Small intestine (tissue), 16 donors: ENCODE measurements at places on chromosomes 11 and 22.
A peak's percentile ranks its signal among the peaks of the same experiment; 100 is the strongest.

GRCh38 chr22:29658176-29658575 is 54.7 kb downstream of the NF2 start:
- no peak for DNase-seq

GRCh38 chr11:74822170-74822569 is 73.5 kb downstream of the RNF169 start:
- DNase-seq: no peak

- DNase-seq: no peak
Observed at GRCh38 chr11:70018816-70019215, 59.3 kb upstream of the ANO1 start.

DNA sequence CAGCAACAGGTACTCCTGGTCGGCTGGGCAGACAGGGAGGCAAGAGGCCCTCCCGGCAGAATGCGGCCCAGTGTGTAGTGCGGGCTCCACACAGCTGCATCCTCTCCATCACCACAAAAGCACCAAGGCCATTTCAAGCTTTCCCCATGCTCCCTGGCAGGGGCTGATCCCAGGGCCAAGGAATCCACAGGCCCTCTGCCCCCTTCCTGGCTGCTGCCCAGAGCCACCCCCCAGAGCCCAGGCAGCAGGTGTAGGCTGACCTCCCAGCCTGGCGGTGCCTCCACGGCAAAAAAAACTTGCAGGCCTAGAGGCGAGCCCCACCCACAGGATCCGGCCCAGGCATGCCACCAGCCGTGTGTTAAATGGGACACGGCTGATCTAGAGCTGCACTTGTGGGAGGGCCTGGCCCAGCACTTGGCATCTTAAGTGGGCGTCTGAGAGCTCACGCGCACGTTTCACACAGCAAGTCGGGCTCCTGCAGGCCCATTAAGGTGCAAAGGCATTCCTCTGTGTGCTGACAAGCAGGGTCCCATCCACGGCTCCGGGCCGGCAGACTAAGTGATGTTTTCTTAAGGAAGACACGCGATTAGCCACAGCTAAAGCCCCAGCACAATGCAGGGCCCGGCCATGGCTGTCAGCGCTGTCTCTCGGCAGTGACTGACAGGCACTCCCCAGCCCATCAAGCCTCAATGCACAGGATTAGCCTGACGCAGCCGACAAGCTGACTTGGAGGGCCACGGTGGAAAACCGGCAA is 19.8 kb upstream of the GNB1L start:
- DNase-seq: peak; percentile 35

DNA sequence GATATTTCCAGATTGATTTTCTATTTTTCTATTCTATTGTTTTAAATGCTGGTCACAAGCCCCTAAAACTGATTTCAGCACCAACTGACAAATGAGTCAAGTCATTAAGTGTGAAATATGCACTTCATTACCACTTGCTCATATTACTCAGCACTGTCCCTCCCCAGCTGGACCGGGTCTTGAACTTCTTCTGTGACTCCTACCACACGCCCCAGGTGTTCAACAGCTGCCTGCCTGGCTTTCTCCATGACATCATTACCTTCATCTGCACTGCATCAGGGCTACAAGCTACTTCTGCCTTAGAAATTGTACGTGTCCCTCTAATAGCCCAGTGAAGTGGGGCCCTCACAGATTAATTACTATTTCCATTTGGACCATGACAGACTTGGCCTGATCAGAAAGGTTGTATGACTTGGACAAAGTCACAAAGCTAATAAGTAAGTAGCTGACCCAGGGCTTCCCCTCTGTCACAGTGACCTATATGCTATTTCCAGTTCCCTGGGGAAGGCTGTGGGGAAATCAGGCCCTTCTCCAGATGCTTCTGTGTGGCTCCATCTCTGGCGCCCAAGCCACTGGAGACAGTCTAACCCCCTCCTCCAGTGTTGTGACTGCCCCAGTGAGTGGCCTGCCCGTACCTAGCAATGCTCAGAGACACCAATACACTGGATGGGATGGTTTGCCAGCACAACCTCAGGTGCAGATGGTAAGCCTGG is 18.1 kb downstream of the TBC1D10A start:
- DNase-seq: no peak

DNA sequence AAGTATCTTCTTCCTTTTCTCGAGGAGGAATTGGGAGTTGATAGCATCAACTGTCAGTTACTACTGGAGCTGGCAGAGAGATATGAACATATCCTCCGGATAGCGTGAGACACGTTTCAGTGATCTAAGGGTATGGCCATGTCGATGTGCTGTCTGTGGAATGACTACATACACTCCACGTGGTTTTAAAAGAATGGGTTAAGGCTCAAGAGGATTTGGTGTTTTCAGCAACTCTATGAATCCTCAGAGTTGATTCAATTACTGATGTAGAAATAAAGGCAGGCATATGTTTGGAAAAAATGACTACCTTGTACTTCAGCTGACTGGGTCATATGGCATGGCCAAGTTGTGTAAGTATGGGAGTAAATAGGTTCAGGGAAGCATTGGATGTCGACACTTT is 22.9 kb downstream of the MMP13 start:
- no peak for DNase-seq

- DNase-seq: no peak
Observed at GRCh38 chr11:107696140-107696539, 15.7 kb downstream of the SLN start.

GRCh38 chr11:1199241-1199750 is 23.6 kb upstream of the MUC5B start:
- DNase-seq: no peak

DNA sequence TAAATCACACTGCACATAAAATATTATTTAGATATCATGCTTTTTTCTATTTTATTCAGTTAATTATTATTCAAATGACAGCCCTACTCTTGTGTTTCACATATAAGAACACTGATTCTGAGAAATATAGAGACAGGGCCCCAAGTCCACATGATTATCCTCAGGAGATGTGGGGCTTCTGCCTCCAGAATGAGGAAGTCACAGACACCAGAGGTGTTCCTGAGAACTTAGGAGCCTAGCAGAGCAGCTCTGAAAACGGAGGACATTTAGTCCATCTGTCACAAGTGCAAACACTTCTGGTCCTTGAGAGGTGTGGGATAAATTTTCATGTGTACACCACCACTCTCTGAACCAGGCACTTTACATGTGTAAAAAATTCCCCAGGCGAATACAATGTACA is 26.2 kb downstream of the TRIM66 start:
- DNase-seq: no peak

GRCh38 chr11:86629045-86629706 is 43.2 kb downstream of the ME3 start:
- DNase-seq: no peak

DNA sequence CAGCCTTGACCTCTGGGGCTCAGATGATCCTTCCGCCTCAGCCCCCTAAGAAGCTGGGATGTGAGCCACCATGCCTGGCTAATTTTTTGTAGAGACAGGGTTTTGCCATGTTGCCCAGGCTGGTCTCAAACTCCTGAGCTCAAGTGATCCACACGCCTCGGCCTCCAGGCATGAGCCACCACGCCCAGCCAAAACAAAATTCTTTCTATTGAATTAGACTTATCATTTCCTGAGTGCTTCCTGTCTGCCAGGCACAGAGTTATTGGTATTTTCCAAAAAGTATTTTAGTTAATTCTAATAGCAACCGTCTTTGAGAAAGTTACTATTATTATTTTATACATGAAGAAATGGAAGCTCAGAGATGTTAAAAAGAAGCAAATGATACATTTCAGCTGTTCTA is 61.4 kb upstream of the LMO2 start:
- DNase-seq: no peak

GRCh38 chr22:28151151-28151816 is 232.2 kb upstream of the PITPNB start:
- peak; percentile 56 for DNase-seq

DNA sequence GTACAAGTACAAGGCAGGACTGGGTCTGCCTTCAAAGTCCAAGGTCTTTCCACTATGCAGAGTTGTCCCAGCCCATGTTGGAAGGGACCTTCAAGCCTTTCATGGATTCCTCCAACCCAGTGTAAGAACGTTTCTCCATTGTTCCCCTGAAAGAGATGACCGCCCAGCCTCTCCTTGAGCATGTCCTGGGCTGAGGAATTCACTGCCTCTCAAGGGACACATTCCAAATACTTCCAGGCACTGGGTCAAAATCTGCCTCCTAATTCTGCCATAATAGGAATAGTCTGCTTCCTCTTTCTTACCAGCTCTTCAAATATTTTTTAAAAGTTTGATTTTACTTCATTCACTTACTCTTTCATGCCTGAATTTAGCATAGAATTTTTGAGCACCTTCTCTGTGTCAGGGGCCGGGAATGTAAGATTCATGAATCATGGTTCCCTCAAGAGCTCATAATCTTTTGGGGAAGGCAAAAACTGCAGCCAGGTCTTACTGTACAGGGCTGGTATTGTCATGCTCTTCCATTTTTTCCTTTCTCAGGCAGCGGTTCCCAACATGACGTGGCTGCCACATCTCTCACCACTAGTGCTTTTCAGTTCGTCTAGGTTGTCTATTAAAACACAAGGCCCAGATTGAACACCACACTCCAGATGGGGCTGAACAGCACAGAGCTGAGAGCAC is 143.3 kb upstream of the TBCEL start:
- DNase-seq: no peak

DNA sequence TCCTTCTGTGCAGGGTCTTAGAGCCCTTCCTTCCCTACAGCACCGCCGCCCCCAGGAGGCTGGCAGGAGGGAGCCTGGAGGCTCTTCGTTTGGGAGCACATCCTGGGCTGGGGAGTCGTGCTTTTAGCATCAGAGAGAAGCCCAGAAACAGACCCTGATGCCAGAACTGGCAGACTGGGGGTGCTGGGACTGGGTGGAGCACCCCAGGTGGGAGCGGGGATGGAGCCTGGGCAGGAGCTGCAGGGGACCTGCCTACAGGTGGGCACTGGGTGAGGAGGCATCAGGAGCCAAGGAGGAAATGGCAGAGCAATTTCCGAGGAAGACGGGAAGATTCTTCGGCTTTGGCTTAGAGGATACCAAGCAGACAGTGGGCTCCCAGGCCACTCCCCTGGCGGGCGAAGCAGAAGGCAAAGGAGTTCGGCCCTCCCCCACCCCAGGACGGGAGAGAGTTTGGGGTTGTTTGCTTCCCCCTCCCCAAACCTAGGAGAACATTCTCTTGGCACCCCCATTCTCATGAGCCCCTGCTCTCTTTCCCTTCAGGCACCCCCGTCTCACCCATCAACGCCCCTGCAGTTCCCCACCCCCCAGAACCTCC is 1.1 kb downstream of the SYT7 start:
- DNase-seq: no peak

DNA sequence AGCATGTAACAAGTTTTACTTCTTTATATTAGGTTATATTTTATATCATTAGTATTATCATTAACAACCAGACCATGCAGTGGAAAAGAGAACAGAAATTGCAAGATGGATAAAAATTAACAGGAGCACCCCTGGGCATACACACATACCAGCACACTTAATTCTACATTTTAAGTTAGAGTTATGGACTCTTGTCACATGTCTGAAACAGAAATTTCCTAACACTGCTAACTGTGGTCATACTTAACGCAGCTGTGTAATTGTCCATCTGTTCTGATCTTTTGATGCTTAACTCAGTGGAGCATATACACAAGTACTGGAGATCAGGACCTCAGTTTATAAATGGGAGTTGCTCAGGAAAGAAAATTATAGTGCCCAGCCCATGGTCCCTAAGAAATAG is 358 bp downstream of the OR52H1 start:
- no peak for DNase-seq

DNA sequence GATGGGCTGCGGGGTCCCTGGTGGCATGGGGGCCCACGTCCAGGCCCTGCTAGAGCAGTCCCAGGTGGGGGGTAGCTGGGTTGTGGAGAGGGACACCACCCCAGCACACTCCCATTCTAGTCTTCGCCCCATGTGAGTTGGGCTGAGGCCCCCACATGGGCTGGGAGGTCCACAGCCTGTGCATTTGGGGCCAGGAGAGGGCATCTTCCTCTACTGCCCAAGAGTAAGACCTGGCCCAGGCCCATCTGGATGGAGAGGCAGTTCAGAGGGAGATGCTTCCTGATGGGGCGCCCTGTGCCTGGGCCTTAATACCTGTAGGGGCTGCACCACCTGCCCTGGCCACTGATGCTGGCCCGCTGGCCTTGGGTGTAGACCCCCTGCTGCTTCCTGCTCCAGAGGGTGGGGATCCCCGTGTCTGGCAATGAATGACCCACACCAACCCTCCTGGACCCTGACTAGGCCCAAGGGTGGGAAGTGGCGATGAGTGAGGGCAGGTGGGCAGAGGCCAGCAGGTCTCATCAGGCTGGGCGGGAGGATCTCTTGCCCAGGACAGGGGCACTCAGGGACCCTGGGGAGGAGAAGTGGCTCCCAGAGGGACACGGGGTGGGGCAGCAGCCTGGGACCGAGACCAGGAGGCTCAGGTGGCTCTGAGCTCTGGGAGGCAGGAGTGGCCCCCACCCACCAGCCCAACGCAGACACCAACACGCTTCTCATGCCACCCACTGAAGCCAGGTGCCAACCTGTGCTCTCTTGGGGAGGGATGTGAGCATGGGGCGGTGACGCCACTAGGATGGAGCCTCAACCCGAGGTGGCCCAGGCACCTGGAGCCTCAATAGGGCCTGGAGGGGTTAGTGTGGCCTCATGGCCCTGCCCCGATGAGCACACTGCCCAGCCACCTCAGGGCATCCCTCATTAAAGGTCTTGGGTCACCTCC is 17.4 kb upstream of the GNB1L start:
- no peak for DNase-seq

DNA sequence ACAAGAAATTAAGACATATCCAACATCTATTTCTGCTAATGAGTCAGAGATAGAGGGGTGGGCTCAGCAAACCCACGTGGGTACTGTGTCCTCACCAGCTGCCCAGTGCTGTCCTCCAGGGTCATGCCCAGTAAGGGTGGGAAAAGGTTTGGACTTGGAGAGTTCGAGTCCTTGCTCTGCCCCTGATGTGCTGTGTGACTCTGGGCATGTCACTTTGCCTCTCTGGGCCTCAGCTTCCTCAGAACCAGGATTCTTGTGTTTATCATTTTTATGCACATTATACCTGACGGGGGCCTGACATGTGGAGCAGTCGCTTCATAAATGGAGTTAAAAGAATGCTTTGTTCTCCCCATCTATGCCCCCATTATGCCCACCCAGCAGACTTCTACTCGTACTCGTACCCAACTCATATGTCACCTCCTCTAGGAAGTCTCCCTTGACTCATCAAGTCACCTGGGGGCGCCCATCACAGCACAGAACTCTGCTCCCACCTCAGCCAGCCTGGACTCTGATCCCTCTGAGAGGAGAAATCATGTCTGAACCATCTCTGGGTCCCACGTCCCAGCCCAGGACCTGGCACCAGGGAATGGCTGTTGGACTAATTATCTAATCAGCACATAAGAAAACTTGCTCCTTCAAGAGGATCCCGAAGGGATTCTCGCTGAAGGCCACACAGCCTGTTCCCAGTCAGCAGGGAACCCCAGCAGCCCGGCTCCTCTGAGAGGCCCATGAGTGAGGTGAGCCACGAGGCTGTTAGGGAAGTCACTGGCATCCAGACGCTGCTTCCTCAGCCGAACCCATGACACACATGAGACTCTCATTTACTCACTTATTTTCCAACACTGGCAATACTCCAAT is 38.7 kb upstream of the TSKU start:
- DNase-seq: peak; percentile 66

GRCh38 chr22:46120420-46120737 is 29.9 kb upstream of the PPARA start:
- no peak for DNase-seq
